Aorta (tissue), 5 donors: ENCODE measurements at places on chromosomes 3 and 15. TPM values are rescaled to one million over a fixed set of nuclear protein-coding genes. Genes with fewer than 3 reads are reported as not detected.

Gene HCLS1
- 54.1 TPM for total RNA-seq

Gene CD276
- 67.9 TPM for total RNA-seq

Gene ZNF660
- 8.1 TPM for total RNA-seq

Gene CHRNA3
- not detected for total RNA-seq

Gene FEZF2
- total RNA-seq = not detected

Gene CHST13
- 0.33 TPM for total RNA-seq

Gene FBXO40
- 0.13 TPM for total RNA-seq

DNA sequence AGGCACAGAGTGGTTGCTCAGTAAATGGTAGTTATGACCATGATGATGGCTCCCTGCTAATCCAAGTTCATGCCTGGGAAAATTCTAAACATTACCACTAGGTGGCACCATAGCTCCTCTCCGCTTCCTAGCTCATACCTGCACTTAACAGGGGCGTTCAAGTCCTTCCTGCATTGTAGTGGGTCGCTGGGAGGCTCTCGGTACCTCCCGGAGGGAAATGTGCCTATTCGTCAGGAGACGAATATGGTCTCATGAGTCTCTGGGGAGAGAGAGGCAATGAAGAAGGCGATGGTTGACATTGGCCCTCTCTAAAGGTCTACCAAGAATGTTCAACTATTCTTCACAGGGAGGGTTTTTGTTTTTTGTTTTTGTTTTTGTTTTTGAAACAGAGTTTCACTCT is 10.9 kb downstream of the MESP1 start:
- H3K4me3 ChIP-seq = no peak overlapping the region
- H3K27me3 ChIP-seq = no peaks in the 10 kb centered on the region
- no peaks in the 10 kb centered on the region for H3K4me1 ChIP-seq

GRCh38 chr15:81882504-81882903 is 163.3 kb downstream of the MEX3B start:
- H3K27me3 ChIP-seq = no peaks in the 10 kb centered on the region
- DNase-seq = no peak
- no peaks in the 10 kb centered on the region for H3K36me3 ChIP-seq
- H3K4me3 ChIP-seq = no peak overlapping the region
- no peak overlapping the region for H3K27ac ChIP-seq
- no peaks in the 10 kb centered on the region for H3K4me1 ChIP-seq

- H3K4me1 ChIP-seq = peaks cover 2% of the 10 kb centered on the region
- no peak overlapping the region for H3K4me3 ChIP-seq
- H3K36me3 ChIP-seq = no peaks in the 10 kb centered on the region
- DNase-seq = no peak
- no peaks in the 10 kb centered on the region for H3K27me3 ChIP-seq
- no peak overlapping the region for H3K27ac ChIP-seq
Measured at GRCh38 chr3:133538154-133538553, 35.3 kb upstream of the CDV3 start.

DNA sequence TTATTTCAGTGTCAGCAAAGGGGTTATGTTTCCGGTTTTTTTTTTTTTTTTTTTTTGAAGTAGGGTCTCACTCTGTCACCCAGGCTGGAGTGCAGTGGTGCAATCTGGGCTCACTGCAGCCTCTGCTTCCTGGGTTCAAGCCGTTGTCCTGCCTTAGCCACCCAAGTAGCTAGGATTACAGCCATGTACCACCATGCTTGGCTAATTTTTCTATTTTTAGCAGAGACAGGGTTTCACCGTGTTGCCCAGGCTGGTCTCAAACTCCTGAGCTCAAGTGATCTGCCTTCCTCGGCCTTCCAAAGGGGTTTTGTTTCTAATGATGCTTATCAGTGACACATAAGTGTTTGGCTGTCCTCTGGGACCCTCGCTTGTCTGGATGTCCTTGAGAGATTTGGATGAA is 235.7 kb upstream of the C2CD4B start:
- H3K27ac ChIP-seq = no peak overlapping the region
- peaks cover 9% of the 10 kb centered on the region for H3K4me1 ChIP-seq
- H3K4me3 ChIP-seq = no peak overlapping the region
